ENCODE measurements at places on chromosomes 13 and 19.

GRCh38 chr13:99281811-99282263 lies 23.7 kb upstream of the GPR18 start:
- DNase-seq = peak; percentile 51

DNA sequence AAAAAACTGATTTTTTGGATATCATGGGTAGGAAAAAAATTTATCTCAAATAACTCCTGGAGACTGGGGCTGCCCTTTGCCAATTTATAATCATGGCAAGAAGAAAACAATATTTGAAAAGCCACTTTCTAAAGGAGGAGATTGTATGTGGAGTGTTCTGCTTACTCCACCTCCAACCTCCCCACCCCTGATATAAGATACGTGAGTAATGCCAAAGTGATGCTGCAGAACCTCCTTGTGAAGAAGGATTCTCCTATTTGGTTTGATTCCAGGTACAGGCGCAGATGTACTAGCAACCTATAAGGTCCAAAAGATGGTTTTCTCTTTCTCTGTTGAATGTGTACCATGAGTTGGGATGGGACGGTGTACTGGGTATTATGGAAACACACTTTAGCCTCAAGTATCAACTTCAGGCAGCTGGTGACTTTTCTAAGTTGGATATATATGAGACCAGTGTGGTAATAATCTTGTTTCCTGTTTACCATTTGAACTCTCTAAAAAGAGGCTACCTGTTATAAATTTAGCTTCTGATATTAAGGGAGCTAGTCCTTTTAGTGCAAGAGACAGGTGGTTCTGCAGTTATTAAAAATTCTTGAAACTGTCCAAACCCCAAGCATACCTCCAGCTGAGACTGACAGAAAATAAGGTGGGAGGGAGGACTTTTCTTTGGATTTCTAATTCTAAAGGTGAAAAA lies 724.0 kb upstream of the MIR17HG start:
- DNase-seq = no peak

DNA sequence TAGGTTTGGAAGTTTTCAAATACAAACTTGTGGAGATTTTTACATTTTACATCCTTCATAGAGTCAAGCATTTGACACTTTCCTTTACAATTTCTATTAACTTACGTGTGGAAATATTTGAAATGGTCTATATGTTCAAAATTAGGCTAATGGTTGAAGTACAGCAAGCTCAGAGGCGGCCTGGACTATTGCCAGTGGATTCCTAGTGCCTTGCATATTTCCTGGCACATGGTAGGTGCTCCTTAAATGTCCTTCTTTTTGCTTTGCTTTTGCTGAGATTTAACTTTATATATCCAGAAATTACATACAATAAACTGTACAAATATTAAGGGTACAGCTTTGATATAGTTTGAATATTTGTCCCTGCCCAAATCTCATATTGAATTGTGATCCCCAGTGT lies 93.9 kb downstream of the UBL3 start:
- no peak for DNase-seq

DNA sequence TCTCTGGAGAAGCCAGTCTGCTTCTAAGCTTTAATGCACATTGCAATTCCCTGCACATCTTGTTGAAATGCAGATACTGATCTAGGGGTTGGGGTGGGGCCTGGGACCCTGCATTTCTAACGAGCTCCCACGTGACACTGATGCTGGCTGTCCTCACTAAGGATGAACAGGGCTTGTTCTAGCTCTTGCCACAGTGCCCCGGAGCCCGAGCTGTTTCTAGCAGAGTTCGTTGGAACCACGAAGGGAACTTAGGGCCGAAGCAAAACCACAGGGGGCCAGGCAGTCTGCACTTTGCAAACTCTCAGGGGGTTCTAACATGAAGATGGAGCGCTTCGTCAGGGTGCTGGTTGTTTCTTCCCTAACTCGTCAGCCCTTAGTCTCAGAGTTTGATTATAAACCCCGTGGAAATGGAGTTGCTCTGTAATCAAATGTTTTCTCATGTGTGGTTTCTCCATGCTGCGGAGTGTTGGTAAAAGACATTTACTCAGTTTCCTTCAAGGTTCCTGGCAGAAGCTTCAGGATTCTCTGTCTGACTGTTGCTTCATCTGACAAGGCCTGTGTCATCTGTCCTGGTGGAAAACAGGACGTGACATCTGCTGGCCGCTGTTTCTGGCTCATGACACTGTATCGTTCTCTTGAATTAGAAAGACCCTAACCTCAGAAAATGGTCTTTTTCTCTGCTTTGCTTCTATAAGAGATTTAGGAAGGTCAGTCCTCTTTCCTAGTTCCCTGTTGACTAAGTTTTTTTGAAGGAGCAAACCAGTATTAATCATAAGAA lies 221.5 kb downstream of the TEX29 start:
- no peak for DNase-seq

DNA sequence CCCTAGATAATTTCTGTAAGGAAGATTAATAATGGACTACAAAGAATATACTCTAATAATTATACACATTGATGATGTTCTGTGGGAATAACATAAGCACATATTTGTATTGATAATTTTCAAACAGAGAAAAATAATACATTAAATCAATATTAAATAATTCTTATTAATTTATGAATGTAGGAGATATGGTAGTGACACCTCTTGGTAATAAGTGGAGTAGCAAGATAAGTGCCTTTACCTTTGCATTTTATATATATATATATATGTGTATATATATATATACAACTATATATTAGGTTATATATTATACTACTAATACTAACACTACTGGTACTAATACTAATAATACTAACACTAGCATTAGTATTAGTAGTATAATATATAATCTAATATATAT lies 905.8 kb downstream of the SLITRK1 start:
- DNase-seq = no peak

DNA sequence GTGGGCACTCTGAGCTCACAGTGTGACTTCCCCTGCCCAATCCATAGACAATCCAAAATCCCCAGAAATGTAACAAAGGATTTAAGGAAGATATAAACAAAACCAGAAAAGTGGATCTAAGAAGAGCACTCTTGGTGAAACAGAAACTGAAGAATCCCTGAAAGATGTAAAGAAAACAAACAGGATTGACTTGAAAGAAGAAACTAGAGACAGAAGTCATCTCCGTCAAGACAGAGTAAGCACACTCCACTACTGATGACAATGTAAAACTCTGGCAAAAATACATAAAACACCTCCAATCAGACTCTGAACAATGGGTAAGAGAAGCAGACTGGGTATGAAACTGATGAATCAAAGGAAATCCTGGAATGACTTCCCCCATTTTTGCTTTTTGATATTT lies 13.5 kb downstream of the TUBGCP3 start:
- DNase-seq = no peak

- peak; percentile 91 for DNase-seq
Observed at GRCh38 chr19:45770192-45771101, 1.4 kb upstream of the SIX5 start.

DNA sequence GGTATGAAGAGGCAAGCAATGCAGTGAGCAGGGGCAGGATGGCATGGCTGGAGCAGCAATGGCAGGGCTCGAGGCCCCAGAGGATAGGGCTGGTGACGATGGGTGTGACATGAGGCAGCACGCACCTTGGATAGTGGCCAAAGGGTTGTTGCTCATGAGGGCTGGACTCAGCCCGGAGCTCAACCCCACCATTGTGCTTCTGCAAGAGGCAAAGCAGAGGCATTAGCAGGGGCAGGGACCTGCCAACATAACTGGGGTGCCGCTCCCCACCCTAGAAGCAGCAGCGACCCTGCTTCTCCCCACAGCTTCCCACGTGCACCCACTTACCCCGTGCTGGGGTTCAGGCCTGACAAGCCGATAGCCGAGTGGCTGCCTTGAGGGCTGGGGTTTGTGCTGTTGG lies 15.8 kb downstream of the ZNF574 start:
- no peak for DNase-seq

DNA sequence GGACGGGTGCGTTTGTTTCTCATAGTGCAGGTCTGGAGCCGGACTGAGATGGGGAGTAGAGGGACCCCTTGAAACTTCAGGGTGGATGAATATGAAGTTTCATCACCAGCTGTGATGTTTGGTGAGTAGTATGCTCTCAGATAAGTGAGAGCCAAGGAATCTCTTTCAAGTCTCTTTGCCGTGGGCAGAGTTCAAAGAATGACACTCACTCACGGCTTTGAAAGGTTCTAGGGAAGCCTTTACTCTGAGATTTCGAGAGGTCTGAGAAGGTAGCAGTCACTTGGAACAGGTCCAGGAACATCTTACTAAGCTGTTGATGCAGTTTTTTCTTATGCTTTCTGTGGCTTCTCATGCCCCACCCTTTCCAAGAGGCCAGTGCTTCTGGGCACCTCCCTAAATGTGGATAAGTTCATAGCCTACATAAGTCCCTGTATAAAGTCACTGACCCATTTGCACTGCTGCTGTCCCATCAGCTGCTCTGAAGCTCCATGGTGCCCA lies at the start of gene IGFL2:
Gene IGFL2 (plus strand): TSS at position 448 of the 498 bp plus-strand sequence. CDS start 41 bp downstream, at position 489.
- DNase-seq = peak; percentile 28

DNA sequence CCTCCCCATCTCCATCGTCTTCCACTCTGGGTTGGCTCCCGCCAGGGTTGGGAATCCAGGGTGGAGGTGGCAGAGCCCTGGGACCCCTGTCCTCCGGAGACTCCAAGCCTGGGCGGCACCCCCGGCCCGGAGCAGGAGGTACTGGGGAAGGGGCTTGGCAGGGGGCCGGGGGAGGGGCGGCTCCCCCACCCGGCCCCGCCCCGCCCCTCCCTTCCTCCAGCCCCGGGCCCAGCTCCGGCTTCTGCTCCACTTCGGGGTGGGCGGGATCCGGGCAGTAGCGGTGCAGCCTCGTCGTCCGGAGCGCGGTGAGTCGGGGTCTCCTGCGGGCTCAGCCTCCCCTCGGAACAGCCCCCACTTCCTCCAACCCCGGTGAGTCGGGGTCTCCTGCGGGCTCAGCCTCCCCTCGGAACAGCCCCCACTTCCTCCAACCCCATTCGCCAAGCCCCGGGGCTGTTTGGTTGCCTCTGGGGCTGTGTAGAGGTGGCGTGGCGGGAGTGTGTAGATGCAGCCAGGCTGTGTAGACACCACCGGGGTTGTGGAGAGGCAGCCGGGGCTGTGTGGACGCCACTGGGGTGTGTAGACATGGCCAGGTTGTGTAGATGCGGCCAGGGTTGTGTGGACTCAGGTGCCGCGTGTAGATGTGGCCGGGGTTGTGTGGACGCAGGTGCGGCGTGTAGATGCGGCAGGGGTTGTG lies at the start of gene TMPRSS9:
Gene TMPRSS9 (plus strand): TSS at position 274 of the 694 bp plus-strand sequence. CDS start 29,521 bp downstream, outside the sequence.
- DNase-seq = no peak

DNA sequence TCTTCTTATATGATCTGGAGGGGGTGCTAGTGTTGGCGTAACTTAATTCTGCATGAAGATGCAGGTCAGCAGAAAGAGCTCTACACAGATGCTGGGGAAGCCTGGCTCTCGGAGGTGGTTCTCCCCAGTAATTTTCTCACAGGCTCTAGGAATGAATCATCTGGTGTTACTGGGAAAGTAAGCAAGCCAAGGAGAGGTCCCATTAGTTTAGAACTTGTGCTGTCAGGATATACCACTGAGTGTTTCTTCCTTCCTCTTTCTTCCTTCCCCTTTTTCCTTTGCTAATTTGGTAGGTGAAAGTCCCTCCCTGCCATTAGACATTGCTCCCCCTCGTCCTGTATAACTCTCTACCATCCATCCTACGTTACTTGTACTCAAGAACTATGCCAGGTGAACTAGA lies 68.3 kb downstream of the ATP8A2 start:
- no peak for DNase-seq

GRCh38 chr19:14004619-14005348 lies 1.3 kb downstream of the RFX1 start:
- DNase-seq = no peak

DNA sequence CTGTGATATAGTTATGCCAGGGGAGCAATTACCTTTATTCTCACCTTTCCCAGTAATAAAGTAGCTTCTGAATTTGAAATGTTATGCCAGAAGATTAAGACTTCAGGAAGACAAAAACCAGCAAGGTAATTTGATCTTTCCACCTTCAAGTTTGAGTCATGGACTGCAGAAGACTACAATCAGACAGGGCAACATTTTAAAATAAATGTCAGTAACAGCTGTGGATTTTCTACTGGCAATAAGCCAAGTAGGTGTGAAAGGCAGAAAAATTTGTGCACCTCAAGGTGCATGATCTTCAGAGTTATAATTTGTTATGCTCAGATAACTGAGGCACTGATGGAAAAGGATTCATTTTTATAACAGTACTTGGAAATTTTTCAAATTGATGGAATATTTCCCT lies 54.9 kb downstream of the SLITRK1 start:
- no peak for DNase-seq

GRCh38 chr19:48520134-48520533 lies 8.5 kb upstream of the LMTK3 start:
- no peak for DNase-seq

DNA sequence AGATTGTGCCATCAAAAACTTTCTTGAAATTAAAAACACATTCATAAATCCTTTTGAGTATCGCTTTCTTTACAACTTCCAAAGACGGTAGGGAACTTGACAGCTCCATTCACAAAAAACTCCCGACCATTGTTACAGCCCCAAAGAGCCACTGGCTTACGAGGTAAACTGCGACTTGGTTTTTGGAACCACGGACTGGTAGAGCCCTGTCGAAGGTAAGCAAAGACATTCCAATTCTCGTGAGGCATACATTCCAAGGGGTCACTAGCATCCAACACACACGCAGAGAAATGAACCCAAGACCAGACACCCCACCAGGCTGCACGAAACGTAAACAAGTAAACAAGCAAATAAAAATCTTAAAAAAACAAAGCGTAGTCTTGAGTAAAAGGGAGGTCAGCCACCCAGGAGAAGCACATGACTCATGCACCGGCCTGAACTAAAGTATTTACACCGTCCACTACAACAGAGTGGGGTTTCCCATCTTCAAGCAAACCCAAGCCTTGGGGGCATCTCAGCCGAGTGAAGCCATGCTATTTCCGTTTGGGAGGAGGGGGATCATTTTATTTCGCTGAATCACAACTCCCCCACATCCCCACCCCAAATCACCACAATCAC lies 1.4 kb downstream of the BRD4 start:
- no peak for DNase-seq

DNA sequence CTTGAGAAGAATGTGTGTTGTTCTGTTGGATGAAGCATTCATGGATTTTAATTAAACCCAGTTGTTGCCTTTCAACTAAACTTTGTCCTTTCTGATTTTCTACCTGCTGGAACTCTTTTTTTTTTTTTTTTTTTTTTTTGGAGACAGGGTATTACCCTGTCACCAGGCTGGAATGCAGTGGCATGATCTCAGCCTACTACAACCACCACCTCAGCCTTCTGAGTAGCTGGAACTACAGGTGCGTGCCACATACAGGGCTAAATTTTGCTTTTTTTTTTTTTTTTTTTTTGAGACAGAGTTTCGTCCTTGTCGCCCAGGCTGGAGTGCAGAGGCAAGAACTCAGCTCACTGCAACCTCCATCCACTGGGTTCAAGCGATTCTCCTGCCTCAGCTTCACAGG lies 6.9 kb downstream of the ZNF791 start:
- no peak for DNase-seq

GRCh38 chr19:13764821-13765394 lies 586 bp downstream of the MRI1 start:
- peak; percentile 47 for DNase-seq
